ENCODE measurements at places on chromosomes 6 and 20.

GRCh38 chr6:45378334-45378926 lies 696 bp upstream of the SUPT3H start:
- DNase-seq: peak; percentile 34

DNA sequence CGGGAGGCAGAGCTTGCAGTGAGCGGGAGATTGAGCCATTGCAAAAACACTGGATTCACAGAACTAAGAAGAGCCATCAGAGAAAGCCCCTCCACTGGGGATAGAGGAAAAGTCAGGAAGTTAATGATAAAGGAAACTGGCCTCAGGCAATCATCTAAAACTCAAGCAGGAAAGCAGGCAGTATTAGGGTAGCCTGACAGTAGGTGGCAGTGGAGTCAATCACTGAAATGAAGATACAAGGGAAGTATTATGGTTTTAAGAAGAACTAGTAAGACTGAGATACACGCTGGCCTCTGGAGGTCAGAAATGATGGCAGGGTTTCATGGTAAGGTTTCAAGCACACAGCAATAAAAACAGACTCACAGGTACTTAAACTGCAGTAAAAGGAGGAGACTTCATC lies 578.3 kb downstream of the HACE1 start:
- DNase-seq: no peak

GRCh38 chr20:12093057-12093796 lies 175.5 kb downstream of the BTBD3 start:
- DNase-seq: no peak

- peak; percentile 18 for DNase-seq
These were observed 611 bp upstream of the RAB22A start for GRCh38 chr20:58308680-58309527.

DNA sequence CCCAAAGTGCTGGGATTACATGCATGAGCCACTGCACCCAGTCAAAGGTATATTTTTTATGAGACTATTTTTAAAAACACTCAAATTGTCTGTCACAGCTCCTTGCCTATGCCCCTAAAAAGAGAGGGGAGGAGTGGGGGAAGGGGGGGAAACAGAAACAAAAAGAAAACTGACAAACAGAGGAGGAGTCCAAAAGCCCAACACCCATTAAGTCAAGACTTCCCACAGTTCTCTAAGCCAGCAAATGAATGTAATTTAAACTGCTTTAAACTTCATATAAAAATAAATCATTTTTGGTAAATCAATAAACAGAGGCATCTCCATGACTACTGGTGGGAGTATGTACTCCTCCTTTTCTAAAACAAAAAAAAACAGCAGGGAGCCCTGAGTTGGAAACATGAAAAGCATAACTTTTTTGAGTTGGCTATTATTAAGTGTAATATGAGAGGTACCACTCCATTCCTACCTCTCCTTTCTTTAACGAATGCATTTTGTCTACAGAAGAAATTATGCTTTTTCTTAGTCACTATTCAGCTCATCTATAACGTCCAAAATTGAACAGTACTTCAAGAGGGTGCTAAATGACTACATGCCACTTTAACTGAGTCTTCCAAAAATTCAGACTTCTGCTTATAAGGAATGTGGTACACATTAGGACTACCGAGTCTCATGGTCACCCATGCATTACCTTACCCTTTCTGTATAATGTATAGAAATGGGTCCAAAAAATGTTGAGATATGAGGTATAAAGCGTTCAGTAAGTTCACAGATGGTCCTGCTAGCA lies 119.0 kb upstream of the PRSS16 start:
- DNase-seq: no peak

GRCh38 chr6:38077488-38078030 lies 258.0 kb downstream of the ZFAND3 start:
- DNase-seq: no peak

DNA sequence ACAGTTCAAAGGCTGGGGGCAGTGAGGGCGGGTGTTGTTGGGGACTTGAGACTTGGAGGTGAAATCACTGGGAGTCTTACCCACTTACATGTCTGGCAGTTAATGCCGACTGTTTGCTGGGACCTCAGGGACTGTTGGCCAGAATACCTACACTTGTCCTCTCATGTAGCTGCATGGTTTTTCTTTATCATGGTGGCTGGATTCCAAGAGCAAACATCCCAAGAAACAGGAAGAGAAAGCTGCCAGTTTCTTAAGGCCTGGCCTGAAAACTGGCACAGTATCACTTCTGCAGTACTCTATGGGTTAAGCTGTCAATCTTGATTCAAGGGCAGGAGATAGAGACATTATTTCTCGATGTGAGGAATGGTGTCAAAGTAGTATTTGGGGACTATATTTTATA lies 19.8 kb upstream of the C6orf62 start:
- DNase-seq: no peak

Data from stimulated activated CD4-positive, alpha-beta T cell treated with anti-CD3 and anti-CD28 coated beads, Interleukin-4, amount 100 ng/mL, for 1 hour (primary cell).